ENCODE measurements at places on chromosomes 2 and 18.

GRCh38 chr2:171367692-171368091 lies 66.1 kb downstream of the METTL8 start:
- DNase-seq: no peak

GRCh38 chr2:72794572-72794971 lies 31.3 kb downstream of the EXOC6B start:
- DNase-seq: no peak

GRCh38 chr2:131038258-131039100 lies 54.8 kb downstream of the FAM168B start:
- no peak for DNase-seq

GRCh38 chr2:27086724-27087593 lies at the start of gene KHK:
Gene KHK (plus strand): TSS chr2:27086772. CDS start chr2:27087260, 488 bp downstream.
- no peak for DNase-seq

- no peak for DNase-seq
Measured at GRCh38 chr2:20596973-20597859, 53.7 kb downstream of the HS1BP3 start.

DNA sequence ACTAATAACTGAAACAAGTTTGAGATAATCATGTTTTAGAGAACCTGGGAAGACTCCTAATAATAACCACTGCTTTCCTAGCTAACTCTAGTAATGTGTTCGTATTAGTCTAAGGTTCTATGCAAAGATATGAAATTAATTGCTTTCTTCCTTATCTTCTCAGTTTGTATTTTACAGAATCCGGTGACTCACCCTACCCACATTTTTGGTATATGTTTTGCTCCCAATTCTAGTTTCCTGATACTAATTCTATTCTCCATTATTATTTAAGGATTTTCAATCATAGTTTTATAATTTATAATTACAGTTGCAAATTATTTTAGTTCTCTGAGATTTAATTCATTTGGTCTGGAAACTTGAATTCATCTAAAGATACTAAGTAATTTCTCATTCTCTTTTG lies 394.6 kb upstream of the SETBP1 start:
- DNase-seq: no peak

- no peak for DNase-seq
Measured at GRCh38 chr2:172858473-172858745, 122.8 kb downstream of the RAPGEF4 start.

GRCh38 chr2:221478485-221478863 lies 93.6 kb downstream of the EPHA4 start:
- no peak for DNase-seq

- no peak for DNase-seq
Measured at GRCh38 chr2:147916723-147917122, 71.9 kb downstream of the ACVR2A start.

- peak; percentile 9 for DNase-seq
Measured at GRCh38 chr18:13308369-13308768, 89.8 kb downstream of the LDLRAD4 start.

Data from stimulated activated CD4-positive, alpha-beta T cell treated with anti-CD3 and anti-CD28 coated beads, Interleukin-2, amount 100 ng/mL, for 24 hours (primary cell).